ENCODE measurements at places on chromosomes 12 and 14.

GRCh38 chr12:33575346-33575745, 135.7 kb upstream of the SYT10 start:
- DNase-seq: no peak

DNA sequence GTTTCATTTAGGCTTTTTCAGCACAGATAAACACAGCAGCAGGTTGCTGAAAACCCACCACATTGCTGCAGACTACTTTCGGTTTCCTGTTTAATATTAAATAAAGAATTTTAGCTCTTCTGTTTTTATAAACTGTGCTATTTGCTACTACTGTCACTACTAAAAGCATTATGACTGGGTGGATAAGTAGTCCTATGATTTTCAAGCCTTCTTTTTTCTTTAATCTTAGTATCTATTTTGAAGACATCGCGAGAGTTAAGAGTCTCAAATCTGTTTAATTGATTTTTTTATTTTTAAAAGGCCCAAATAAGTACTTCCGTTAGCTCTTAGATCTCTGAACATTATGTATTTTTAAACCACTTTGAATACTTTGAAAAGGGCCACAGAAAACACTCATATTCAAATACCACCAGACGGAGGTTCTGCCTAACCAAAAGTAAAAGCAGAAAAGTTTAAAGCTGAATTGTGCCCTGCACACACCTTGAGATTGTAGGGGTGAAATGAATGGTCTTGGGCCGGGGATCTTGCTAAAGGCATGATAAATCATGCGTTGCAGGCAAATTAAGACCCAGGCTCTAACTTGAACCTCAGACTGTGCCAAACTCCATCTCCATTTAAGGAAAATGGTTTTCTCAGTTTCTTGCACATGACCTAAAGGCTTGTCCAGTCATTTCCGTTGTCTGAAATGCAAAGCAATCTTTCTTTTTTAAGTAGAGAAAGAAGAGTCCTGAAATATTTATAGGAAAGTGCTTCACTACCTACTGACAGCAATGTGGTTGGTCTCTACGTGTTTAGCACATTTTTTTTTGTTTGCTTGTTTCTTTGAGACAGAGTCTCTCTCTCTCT, 13.6 kb upstream of the FOXN3 start:
- peak; percentile 56 for DNase-seq

GRCh38 chr14:100320157-100320856, 2.8 kb upstream of the SLC25A47 start:
- DNase-seq: no peak

DNA sequence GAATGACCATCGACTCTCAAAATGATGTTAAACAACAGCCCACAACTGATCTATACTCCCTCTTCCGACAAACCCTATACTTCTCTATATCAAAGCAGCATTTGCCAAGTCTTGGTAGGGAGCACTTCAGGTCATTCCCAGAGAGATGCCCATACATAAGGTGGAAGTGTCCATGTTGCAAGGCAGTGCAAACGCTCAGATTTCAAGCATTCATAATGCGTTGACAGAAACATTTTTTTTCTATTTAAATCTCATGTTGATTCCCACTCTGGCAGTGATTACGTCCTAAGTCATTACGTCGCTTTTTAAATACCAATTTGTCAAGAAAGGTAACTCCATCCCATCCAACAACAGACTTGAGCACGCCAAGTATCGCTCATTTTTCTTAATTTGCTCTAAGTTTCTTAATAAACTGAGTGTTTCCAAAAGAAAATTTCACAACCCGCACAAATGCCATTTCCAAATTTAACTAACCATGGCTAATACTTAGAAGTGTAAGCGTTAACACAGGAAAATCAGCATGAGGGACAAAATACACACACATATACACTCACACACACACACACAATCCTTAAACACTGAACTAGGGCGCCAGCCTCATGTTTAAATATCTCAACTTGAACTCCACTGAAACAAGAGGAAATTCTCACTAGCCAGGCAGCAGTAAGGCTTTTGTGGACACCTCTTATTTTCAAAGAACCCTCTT, 1.1 kb downstream of the GXYLT1 start:
- DNase-seq: no peak

DNA sequence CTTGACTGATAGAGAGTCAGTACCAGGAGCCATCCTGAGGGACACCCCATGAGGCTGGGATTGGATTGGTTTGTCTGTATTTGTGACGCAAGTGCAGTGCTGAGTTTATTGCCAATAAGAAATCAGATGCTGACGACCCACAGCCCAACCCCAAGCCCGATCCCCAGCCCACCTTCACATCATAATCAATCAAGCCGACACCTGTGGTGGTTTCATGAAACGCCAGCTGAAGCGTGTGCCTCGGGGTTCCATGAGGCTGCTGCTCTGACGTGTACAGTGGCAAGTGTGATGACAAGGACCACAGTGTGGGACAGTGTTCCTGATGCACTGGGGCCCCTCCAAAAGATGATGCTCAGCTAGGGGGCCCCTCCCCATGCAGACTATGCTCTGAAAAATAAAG, 62.1 kb upstream of the C14orf180 start:
- DNase-seq: no peak

DNA sequence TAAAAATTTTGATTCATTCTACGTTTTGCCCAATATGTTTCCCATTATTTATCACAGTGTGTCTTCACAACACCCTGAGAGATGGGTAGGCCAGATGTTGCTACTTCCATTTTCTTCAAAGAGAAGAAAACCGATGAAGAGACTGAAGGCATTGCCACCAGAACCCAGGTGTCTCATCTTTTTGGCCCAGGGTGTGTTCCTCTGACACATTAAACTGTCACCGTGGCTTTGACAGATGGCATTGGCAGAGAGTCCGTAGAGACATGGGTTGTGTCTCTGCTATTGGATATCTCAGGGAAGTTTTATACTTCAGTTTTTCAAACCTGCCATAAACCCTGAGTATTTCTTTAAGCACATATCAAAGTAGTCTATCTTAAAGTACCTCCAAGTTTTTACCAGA, 11.3 kb upstream of the NUDT4 start:
- DNase-seq: no peak

- DNase-seq: peak; percentile 30
Measured at GRCh38 chr12:12718381-12718759, 1.2 kb downstream of the CDKN1B start.

GRCh38 chr12:96247563-96247962, 53.4 kb downstream of the ELK3 start:
- DNase-seq: no peak

DNA sequence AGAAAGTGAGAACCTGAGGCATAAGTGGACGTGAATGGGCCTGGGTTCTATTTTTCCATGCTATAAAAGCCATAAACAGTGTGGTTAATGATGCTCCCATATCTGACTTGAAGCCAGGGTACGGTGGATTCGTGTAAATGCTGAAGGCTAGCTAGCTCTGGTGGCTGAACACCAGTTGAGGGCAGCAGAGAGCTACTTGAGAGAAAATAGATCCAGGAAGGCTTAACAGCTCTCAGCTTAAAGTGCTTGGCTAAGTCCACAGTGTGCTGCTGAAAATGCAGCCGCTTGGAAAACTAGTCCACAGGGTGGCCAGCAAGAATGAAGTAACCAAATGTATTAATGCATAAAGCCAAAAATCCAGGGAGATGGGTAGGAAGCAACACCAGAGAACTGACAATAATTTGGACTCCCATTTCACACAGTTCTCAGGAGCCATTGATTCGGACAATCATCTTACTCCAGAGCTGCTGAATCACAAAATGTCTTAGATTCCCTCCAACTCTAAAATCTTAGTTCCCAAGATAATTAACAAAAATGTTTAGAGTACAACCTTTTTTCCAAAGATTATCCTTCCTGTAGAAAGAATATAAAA, 15.0 kb upstream of the FOXG1 start:
- DNase-seq: no peak

DNA sequence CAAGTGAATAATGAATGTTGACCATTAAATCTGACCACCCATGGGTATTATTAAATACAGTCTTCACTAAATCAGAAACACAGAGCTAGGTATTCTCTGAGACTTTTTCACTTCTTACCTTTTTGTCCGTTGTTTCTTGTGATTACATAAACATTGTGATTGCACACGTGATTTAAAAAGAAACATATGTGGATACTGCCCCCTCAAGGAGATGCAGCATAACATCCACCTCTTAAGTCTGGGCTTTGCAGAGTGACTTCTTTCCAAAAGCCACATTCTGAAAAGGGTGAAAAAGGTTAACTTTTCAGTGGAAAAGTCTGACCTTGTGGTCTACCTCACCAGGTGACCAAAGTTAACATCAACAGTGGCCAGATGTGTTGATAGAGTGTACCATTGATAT, 185.5 kb upstream of the FAR2 start:
- DNase-seq: no peak

- no peak for DNase-seq
Measured at GRCh38 chr14:28603606-28604005, 163.0 kb upstream of the FOXG1 start.

GRCh38 chr14:92874962-92875661, 47.8 kb upstream of the CHGA start:
- DNase-seq: no peak

GRCh38 chr12:1857086-1857485, 36.7 kb downstream of the LRTM2 start:
- no peak for DNase-seq

DNA sequence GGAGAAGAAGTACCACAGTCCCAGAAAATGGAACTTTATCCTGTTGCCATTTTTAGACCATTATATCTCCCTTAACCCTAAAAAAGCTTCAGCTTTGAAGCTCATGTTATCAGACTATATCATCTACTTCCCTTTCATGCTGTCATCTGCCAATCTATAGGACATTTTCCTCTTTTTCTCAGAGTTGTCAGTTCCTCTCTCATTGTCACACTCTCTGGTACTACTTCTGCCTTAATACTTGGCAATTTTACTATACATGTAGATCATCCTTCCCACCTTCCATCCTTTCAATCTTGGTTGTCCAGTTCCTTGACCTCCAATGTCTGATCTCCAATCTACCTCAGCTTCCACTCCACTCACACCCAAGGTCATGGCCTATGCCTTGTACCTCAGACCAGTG, 57.4 kb downstream of the SLC15A5 start:
- no peak for DNase-seq

- DNase-seq: peak; percentile 75
Measured at GRCh38 chr12:120639771-120640721, at the start of gene CABP1. TSS of gene CABP1 (plus strand) at chr12:120640626. CDS start at chr12:120640686, 60 bp downstream.

DNA sequence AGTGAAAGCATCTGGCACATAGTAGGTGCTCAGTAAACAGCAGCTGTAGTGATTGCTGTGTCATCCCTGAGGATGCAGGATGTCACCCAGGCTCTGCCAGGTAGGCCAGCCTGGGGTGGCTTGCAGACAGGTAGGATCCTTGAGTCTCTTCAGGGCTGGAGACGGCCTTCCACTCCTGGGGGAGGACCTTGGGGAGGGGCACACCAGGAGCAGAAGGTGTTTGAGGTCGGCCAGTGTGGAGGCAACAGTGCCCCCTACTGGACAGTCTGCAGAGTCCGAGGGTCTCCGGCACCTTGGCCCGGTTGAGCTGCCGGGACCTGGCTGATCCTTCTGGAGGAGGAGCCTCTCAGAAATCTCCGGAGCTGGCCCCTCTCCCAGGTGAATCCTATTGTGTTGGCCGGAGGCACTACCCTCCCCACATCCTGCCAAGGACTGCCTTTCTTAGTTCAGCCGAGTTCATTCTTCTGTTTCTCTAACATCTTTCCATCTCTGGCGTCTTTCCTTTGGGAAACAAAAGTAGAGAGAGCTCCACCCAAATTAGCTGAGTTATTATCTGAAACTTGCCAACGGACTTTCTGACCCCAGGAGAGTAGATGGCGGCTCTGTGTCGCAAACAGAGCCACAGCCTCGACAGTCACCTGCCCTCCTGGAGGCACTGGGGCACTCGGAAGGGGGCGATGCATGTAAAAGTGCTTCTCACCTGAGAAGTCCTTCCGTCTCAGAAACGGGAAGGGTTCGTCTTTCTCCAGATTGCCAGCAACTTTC, 41.8 kb upstream of the CLMN start:
- peak; percentile 52 for DNase-seq
